ENCODE measurements at places on chromosomes 16 and 17. TPM values are rescaled to one million over a fixed set of nuclear protein-coding genes. Genes with fewer than 3 reads are reported as not detected.

DNA sequence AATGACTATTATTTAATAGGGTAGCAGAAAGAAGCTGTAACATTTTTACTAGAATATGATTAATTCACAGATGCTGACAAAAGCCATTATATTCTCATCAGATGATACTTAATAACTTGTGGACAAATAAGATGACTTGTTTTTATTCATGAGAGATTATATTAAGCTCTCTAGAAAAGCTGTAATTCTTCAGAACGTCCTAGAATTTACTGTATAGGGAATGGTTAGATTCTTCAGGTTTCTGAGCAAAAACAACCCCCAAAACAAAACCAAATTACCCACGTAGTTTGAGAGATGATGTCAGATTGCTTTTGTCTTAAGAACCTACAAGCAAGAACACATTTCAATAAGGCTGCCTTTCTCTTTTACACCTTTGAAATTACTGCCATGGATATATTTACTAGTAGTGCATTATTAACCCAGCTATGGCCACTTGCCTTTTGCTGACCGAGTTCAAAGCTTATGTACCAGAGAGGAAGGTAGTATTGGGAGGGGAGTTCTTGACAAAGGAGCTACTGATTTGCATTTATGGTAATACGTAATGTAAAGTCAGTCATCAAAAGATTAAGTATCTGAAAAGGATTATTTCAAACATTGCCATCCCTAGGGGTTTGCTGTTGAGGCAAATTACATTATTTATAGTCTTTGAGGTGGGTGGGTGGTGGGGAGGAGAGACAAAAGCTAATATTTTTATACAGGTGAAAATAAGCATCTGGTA lies 51.7 kb downstream of the NLK start:
- H3K36me3 ChIP-seq, result peaks cover 12% of the 10 kb centered on the region
- H3K27ac ChIP-seq, result no peak overlapping the region
- H3K4me1 ChIP-seq, result peaks cover 11% of the 10 kb centered on the region
- peaks cover 4% of the 10 kb centered on the region for H3K27me3 ChIP-seq
- H3K4me3 ChIP-seq, result no peak overlapping the region
- DNase-seq, result no peak

DNA sequence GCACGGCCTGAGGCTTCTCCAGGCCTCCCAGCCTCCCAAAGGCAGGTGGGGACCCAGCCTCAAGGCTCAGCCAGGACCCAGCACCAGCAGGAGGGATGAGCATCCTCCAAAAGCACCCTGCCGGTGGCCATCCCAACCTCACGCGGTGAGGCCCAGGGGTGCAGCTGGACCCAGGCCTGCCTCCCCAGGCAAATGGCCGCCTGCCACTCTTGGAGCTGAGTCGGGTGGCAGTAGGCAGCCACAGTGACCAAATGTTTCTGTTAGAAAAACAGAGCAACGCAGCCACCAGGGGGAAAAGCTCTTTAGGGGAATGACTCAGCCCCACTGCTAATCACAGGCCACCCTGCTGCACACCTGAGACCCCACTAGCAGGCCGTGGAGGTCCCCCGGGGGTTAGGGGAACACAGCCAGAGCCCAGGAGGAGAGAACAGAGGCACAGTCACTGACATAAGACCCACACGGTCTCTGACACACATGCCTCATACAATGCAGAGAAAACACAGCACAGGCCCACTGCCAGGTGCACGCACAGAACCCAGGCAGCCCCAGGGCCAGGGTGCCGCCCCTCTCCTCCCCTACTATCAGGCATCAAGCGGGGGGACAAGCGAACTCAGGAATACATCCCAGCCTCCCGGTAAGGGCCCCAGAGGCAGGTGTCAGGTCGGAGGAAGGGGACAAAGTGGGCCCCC lies 12.4 kb downstream of the BCAR1 start:
- H3K36me3 ChIP-seq, result peaks cover 45% of the 10 kb centered on the region
- peaks cover 25% of the 10 kb centered on the region for H3K4me1 ChIP-seq
- no peak overlapping the region for H3K4me3 ChIP-seq
- DNase-seq, result no peak
- peaks cover 37% of the 10 kb centered on the region for H3K27me3 ChIP-seq

GRCh38 chr17:1267471-1267943 lies 2.7 kb upstream of the BHLHA9 start:
- H3K4me3 ChIP-seq, result peak overlapping the region; percentile 8
- DNase-seq, result no peak
- H3K4me1 ChIP-seq, result no peaks in the 10 kb centered on the region
- no peaks in the 10 kb centered on the region for H3K36me3 ChIP-seq

DNA sequence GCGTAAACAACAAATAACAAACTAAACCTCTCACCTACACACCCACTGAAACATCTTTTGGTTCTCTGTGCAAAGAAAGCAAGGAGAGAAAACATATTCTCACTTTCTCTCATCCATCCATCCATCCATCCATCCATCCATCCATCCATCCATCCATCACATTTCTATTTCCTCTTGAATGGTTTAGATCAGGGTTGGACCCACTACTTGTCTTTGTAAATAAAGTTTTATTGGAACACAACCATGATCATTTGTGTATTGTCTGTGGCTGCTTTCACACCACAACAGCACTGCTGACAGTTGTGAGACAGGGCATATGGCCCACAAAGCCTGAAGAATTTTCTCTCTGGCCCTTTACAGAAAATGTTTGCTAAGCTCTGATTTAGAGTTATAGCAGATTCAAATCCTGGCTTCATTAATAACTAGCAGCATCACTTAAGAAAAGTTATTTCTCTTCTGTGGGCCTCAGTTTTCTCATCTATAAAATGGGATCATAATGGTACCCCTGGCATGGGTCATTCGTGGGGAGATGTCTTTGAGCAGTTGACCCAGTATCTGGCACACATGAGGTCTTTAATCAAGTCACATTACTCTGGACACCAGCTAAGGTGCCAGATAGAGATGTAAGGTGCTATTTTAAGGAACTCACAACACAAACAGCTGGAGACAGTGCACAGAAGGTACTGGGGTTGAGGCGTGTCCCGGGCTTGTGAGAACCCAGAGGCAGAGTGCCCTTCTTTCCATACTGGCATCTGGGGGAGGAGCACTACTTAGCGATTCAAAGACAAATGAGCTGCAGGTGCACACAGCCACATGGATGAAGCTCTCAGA lies 146.3 kb downstream of the CMIP start:
- H3K27ac ChIP-seq, result no peak overlapping the region
- H3K4me1 ChIP-seq, result peaks cover 32% of the 10 kb centered on the region
- H3K4me3 ChIP-seq, result peak overlapping the region; percentile 69
- H3K27me3 ChIP-seq, result peaks cover 12% of the 10 kb centered on the region

DNA sequence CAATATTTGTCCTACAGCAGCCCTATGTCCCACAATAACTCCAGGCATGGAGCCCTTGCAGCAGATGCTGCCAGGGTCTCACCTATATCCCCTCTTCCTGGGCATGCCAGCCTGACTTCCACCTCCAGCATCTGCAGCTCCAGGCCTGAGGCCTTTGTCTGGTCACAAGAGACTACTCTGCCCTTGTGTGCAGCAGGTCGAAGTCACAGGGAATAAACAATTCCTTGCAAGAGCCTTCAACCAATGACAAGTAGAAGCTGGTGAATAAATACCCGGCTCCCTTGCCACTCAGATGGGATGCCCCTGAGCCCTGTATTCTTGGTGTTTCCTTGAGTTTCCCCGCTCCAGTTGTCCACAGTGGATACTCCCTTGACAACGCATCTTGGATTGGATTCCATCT lies 23.0 kb downstream of the CES1 start:
- H3K27ac ChIP-seq, result no peak overlapping the region
- no peak overlapping the region for H3K4me3 ChIP-seq
- no peaks in the 10 kb centered on the region for H3K36me3 ChIP-seq
- no peak for DNase-seq
- no peaks in the 10 kb centered on the region for H3K27me3 ChIP-seq

- H3K27me3 ChIP-seq, result peaks cover 4% of the 10 kb centered on the region
- peak; percentile 59 for DNase-seq
- peak overlapping the region; percentile 84 for H3K4me3 ChIP-seq
- H3K4me1 ChIP-seq, result peaks cover 29% of the 10 kb centered on the region
- peak overlapping the region; percentile 81 for H3K27ac ChIP-seq
Observed at GRCh38 chr17:32520104-32520701, 33.4 kb downstream of the CDK5R1 start.

The MEIOB gene
- total RNA-seq, result not detected

The SEPTIN12 gene
- total RNA-seq, result 11.5 TPM

DNA sequence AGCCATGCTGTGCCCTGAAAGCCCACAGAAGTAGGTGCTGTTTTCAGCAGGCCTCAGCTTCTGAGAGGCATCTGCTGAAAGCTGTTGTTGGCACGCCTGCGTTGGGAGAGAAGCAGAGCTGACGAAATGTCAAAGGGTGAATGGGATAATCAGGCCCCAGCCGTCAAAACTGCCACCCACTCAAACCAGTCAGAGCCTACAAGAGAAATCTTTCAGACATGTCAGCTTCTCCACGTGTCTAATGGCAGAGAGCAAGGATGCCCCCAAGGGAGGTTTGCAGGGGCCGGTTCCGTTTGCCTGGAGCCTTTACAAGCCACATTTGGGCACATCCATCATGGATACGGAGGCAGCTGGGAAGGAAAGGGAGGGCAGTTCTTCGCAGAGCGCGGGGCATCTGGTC lies 568.2 kb upstream of the EEF2KMT start:
- H3K27me3 ChIP-seq, result no peaks in the 10 kb centered on the region
- no peaks in the 10 kb centered on the region for H3K36me3 ChIP-seq
- H3K27ac ChIP-seq, result no peak overlapping the region
- H3K4me1 ChIP-seq, result no peaks in the 10 kb centered on the region

DNA sequence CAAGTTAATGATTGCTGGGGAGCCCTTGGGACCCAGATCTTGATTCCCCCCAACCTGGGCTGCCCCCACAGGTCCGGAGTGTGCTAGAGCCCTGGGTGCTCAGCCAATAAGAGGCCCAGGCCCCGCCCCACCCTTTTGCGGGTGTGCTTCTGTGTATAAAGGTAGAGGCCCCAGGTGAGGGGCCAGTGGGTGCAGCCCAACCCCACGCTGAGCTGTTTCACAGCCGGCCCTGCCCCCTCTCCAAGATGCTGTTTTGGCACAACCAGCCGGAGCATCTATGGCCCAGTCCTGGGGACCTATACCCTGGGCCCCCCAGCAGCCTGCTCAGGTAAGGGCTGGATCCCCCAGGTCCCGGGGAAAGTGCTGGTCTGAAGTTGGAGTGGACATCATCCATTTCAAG lies 11.8 kb upstream of the STAC2 start:
- peaks cover 6% of the 10 kb centered on the region for H3K27me3 ChIP-seq
- no peaks in the 10 kb centered on the region for H3K4me1 ChIP-seq
- H3K36me3 ChIP-seq, result no peaks in the 10 kb centered on the region

DNA sequence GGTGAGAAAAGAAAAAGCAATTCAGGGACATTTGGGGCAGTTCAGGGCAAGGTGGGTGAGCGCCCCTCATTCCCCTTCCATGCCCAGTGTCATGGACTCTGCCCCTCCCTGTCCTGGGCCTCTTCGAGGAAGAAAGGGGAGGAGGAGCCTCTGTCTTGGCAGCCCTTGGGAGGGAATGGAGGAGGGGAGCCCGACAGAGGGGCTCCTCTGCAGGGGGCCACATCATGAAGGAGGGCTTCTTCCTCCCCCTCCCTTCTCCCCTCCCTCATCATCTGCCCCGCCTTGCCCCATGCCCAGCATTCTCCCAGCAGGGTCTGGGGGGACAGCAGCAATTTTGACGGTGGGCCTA lies 33.2 kb upstream of the TAC4 start:
- no peak overlapping the region for H3K27ac ChIP-seq
- H3K4me3 ChIP-seq, result no peak overlapping the region
- H3K27me3 ChIP-seq, result peaks cover 5% of the 10 kb centered on the region
- H3K4me1 ChIP-seq, result peaks cover 8% of the 10 kb centered on the region
- no peak for DNase-seq

- peaks cover 6% of the 10 kb centered on the region for H3K27me3 ChIP-seq
- H3K36me3 ChIP-seq, result no peaks in the 10 kb centered on the region
- no peak overlapping the region for H3K27ac ChIP-seq
- no peaks in the 10 kb centered on the region for H3K4me1 ChIP-seq
- no peak overlapping the region for H3K4me3 ChIP-seq
Observed at GRCh38 chr17:3681057-3681456, 12.4 kb downstream of the EMC6 start.

The MPP2 gene
- 8.4 TPM for total RNA-seq

GRCh38 chr17:31580706-31581490 lies 189.4 kb downstream of the RAB11FIP4 start:
- H3K36me3 ChIP-seq, result no peaks in the 10 kb centered on the region
- no peak overlapping the region for H3K4me3 ChIP-seq
- DNase-seq, result no peak
- H3K4me1 ChIP-seq, result peaks cover 4% of the 10 kb centered on the region
- peaks cover 4% of the 10 kb centered on the region for H3K27me3 ChIP-seq
- peak overlapping the region; percentile 38 for H3K27ac ChIP-seq

DNA sequence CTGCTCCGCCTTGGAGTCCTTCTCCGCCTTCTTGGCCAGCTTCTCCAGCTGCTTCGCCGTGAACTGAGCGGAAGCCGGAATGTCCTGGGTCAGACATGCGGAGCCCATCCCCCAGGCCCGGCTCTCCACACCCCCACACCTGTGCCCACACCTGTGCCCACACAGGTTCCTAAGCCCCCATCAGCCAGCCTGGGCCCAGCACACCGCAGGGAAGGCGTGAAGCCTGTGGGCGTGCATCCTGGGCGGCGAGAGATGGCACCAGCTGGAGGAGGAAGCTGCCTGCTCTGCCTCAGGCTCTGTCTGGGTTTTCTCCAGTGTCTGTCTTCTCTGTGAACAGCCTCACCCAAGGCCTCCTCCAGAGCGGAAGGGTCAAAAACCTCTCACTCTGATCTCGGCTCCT lies 5.9 kb downstream of the CHMP1A start:
- H3K4me3 ChIP-seq, result no peak overlapping the region
- peaks cover 5% of the 10 kb centered on the region for H3K27me3 ChIP-seq
- H3K27ac ChIP-seq, result no peak overlapping the region
- peaks cover 22% of the 10 kb centered on the region for H3K36me3 ChIP-seq

GRCh38 chr17:9218064-9218635 lies 196.8 kb downstream of the NTN1 start:
- no peak overlapping the region for H3K4me3 ChIP-seq
- no peak for DNase-seq
- H3K27ac ChIP-seq, result no peak overlapping the region

GRCh38 chr16:60458255-60458654 lies 1578.0 kb downstream of the CDH8 start:
- no peaks in the 10 kb centered on the region for H3K4me1 ChIP-seq
- no peaks in the 10 kb centered on the region for H3K36me3 ChIP-seq
- no peak for DNase-seq
- no peaks in the 10 kb centered on the region for H3K27me3 ChIP-seq
- H3K27ac ChIP-seq, result no peak overlapping the region

- H3K27me3 ChIP-seq, result no peaks in the 10 kb centered on the region
- no peak overlapping the region for H3K27ac ChIP-seq
- peaks cover 20% of the 10 kb centered on the region for H3K4me1 ChIP-seq
- DNase-seq, result no peak
- no peak overlapping the region for H3K4me3 ChIP-seq
Observed at GRCh38 chr17:74992223-74992622, 4.8 kb downstream of the CDR2L start.

The NUTF2 gene
- 217 TPM for total RNA-seq

The TMC8 gene
- total RNA-seq, result 55.8 TPM

All from endothelial cell (in vitro differentiated cells).